ENCODE measurements at places on chromosomes 12 and 14.
A peak's percentile ranks its signal among the peaks of the same experiment; 100 is the strongest.

GRCh38 chr14:22291406-22291805 lies 297.6 kb downstream of the DAD1 start:
- DNase-seq = no peak

DNA sequence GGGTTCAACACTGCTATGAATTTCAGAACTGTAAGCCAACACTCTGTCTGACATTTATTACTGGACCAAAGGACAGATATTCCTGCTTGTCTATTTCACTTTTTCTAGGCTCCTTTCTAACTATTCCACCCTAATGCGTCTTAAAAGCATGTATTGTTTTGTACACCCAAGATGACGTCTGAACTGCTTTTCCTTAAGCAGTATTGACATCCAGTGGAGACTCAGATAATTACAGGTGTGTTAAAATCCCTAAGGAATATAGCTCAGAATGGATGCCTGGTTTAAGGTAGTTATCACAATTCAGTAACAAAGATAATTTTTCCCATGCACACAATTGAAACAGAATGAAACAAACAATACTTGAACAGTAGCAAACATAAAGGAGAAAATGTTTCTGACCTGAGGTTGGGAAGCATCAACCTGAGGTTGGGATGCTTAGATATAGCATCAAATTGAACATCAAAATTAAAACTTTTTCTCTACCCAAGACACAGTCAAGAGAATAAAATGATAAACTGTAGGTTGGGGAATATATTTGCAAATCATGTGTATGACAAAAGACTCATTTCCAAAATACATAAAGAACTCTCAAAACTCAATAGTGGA lies 93.7 kb upstream of the PTPRR start:
- no peak for DNase-seq

- peak; percentile 38 for DNase-seq
These were observed 67.2 kb downstream of the CCDC92 start for GRCh38 chr12:123905319-123905925.

DNA sequence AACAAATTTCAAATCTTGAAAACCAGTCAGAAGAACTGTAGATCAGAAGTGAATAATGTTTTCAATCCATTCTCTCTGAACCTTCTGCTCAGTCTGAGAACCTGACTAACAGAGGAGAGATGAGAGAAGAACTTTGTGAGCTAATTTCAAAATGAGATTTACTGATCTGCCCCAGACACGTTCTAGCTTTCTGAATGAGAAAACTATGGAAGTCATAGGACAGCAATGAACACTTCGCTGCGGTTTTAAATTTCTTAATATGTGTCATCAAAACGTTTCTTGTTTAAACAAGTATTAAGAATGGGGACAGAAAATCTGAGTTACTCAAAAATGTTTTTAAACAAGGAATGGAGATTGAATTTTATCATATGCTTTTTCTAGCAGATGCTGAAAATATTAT lies 66.6 kb upstream of the FAR2 start:
- no peak for DNase-seq

Data from stimulated activated CD4-positive, alpha-beta T cell treated with anti-CD3 and anti-CD28 coated beads, Interleukin-1b, Interleukin-23, amount 100 ng/mL, for 1 hour (primary cell).